GM12891 (cell line): ENCODE measurements at places on chromosomes 16 and 17.
A peak's percentile ranks its signal among the peaks of the same experiment; 100 is the strongest.

DNA sequence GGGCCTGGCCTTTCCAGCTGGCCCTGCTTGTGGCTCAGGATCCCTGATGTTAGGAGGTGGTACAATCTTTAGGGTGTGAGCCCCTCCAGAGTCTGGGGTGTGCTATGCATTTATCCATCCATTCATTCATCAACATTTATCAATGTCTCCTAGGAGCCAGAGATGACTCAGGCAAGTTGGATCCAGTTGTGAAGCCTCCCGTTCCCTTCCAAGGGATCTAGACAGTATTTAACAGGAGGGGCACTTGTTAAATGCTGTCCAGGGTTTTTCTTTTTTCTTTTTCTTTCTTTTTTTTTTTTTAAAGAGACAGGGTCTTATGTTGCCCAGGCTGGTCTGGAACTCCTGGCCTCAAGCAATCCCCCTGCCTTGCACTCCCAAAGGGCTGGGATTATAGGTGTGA, 42.0 kb upstream of the SMPD3 start:
- DNase-seq = no peak

- DNase-seq = no peak
Observed at GRCh38 chr17:82419540-82419939, 1.2 kb upstream of the OGFOD3 start.

GRCh38 chr17:63419949-63420867, 25.9 kb downstream of the CYB561 start:
- no peak for DNase-seq

GRCh38 chr17:55702150-55702549, 20.5 kb downstream of the TMEM100 start:
- no peak for DNase-seq

DNA sequence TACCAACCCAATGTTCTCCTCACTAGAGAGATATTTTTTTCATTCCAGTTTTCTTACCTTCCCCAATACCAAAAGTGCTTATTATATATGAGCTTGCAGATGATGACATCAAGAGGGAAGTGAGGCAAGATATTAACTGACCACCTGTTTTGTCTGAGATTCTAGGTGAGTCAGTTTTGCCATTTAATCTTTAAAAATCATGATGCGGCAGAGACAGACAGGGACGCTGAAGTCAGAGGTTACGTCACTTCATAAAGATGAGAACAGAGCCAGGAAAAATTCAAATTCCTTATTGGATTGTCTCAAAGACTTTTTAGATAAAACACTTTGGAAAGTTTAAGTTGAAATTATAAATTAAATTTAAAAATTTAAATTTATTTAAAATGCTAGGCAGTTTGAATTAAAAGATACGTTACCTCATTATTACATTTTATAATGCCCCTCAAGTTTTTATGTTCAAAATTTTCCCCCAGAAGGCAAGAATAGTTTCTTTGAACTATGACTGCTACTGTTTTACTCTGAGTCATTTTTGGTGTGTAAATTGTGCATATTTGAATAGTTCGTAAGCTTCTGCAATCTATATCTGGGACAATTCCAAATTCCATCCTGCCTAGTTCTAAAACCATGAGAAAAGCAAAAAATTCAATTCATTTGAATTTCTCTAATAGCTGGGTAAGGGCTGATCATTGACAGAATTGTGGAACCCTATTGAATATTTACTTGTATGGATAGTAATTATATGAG, 839.6 kb upstream of the GOT2 start:
- no peak for DNase-seq

- DNase-seq = peak; percentile 7
Observed at GRCh38 chr17:77498791-77499698, 358.3 kb downstream of the SEC14L1 start.

DNA sequence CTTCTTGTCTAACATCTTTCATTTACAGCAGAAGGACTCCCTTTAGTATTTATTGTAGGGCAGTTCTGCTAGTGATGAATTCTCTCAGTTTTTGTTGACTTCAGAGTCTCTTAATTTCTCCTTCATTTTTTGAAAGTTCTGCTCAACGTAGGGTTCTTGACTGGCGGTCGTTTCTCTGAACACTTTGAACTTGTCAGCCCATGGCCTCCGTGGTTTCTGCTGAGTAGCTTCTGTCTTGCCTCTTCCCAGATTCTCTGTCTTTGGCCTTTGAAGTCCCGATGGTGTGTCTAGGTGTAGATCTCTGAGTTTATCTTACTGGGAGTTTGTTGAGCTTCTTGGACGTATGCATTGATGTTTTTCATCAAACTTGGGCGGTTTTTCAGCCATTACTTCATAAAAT, 13.4 kb downstream of the GAA start:
- DNase-seq = no peak

GRCh38 chr17:56158344-56158743, 5.1 kb downstream of the ANKFN1 start:
- no peak for DNase-seq

DNA sequence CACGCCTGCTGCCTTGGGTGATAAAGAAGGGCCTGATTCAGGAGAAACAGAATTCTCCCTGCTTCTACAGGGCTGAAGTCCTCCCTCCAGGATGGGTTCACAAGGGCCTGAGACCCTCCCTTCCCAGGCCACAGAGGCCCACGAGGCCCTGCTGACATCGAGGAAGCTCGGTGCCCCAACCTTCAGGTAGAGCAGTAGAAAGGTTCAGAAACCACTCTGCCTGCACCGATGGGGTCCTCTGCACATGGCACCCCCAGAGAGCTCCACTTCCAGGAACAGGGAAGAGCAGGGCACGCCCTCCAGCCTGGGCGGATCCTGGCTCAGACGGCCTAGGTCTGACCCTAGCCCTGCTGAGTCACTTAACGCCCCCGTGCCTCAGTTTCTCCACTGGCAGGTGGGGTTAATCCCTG, 773 bp downstream of the CENPX start:
- DNase-seq = no peak

DNA sequence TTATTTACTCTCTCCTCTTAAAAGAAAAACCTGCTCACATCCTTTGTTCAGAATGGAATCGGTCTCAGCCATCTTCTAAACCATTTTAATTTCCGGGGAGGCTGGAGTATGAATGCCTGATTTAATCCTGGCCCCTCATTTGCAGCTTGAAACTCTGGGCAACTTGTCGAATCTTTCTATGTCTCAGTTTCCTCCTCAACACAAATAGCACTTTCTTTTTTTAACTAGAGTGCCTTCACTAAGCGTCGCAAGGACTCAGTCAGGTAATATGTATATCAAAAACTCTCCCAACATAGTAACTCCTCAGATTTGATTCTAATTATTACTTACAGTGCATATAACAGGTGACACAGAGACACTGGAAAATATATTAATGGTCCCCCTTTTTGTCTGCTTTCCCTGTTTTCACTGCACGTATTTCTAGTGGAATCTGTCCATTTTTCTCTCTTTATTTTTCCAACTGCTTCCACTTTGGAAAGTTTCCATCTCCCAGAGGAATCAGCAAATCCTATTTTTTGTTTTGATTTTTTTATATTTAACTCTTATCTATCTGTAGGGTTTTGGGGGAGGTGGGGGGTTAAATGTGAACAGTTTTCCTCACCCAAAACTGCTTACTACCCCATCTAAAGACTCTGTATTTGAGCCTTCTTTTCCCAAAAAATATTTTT, 18.6 kb downstream of the SNN start:
- no peak for DNase-seq

DNA sequence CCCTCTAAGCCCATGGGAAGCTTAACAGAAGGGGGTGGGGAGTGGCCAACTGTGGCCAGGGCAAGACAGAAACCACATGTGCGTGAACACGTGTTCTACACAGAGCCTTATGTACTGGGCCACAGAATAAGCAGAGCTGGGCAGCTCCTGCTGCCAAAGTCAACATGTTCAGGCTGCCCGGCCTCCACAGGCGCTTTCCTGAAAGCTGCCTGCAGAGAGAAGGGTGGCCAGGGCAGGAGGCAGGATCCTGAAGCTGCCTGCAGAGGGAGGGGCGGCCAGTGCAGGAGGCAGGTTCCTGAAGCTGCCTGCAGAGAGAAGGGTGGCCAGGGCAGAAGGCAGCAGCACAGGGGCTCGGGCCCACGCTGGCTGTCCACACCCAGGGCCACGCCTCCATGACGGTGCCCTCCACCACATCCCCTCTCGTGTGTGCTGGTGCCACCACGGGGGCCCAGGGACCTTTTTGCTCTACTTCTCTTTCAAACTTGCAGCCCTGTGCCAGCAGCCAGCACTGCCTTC, 79.5 kb downstream of the ANKRD11 start:
- no peak for DNase-seq

- peak; percentile 64 for DNase-seq
Observed at GRCh38 chr16:180101-180675, at the start of gene HBQ1. HBQ1 (plus strand) TSS chr16:180459; CDS start chr16:180487, 28 bp downstream.

DNA sequence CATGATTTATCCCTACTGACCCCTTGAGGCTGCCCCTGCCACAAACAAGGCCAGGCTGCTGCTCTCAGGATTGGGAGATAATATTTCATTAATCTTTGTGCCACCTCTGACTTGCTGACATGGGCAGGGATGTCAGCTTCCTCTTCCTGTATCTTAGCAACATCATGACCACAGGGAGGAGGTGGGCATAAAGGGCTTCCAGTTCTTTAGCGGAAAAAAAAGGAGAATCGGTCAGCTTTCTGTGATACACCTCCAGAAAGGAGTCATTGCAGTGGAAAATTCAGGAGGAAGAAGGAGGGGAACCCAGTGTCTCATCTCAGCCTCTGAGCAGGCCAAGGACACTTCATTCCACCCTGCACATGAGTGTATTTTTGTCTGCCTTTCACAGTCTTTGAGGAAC, 206.8 kb upstream of the SDK2 start:
- DNase-seq = no peak

GRCh38 chr17:71176331-71176730, 944.5 kb upstream of the SOX9 start:
- DNase-seq = no peak

DNA sequence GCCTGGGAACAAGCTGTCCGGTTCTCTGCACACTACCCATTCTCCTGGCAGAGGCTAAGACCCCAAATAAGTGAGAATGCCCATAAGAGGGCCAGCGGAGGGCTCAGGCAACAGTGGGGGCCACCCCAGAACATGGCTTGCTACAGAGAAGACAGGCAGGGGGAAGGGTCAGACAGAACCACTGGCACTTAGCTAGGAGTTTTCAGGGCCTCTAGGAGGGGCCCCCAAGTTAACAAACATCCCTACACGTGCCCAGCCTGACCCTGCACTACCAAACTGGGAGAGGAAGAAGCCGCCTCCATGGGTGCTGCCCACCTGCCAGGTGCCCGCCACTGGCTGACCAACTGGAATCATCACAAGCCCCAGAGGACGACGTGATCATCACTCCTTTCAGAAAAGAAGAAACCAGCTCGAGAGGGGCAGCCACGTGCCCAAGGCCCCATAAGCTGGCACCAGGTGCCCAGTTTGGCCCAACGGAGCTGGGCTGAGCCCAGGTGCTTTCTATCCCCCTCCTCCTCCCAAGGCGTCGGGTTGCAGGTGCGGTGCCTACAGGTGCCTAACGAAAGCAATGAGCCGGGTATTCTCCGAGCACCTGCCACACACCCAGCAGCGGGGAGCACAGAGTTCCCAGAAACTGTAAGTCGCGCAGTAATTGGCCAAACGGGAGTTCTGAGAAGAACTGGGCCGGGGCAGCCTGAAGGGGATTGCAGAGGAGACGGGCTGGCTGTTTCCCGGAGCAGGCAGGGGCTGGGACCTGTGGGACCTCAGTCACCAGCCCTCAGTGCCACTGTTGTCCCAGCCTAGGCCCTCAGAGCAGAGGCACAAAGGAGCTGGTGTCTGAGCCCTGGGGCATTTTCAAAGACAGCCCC, 13.2 kb downstream of the RPH3AL start:
- no peak for DNase-seq

DNA sequence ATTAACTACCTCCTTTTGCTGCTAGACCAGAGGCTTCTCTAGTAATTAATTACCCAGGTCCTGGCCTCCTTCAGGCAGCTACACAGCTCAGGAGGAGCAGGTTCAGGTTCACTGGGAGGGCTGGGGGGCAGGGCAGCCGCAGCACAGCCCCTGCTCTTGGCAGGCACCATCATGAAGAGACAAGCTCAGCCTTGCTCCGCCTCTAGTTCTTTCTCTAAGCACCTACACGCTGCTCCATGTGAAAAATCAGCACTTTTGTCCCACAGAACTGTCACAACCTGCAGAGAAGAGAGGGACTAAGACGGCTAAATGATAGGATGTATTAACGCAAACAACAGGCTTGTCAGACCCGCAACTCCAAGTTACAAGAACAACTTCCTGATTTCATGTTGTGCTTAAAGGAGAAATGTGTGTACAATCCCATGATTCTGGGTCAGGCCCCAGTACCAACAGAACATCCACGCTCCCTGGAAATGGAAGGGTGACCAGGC, 53.4 kb downstream of the GRB2 start:
- no peak for DNase-seq

- no peak for DNase-seq
Observed at GRCh38 chr17:7229504-7229903, 4.8 kb downstream of the DVL2 start.

DNA sequence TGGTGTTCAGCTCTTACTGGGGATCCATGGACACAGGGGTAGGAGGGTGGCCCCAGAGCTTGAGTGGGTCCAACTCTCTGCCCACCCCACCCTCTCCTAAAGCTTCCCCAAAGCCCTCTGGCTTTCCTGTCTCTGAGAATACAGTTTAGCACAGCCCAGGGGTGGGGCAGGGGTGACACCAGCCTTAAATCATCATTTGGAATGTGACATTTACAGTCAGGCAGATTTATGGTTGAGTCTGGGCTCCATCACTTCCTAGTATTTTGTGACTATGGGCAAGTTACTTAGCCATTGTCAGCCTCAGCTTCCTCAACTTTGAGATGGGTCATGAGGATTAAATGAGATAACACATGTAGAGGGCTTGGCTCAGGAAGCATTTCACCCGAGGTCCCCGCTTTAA, 193.1 kb upstream of the IRX6 start:
- no peak for DNase-seq

GRCh38 chr16:35342012-35342411, 1882.6 kb downstream of the TP53TG3F start:
- no peak for DNase-seq

DNA sequence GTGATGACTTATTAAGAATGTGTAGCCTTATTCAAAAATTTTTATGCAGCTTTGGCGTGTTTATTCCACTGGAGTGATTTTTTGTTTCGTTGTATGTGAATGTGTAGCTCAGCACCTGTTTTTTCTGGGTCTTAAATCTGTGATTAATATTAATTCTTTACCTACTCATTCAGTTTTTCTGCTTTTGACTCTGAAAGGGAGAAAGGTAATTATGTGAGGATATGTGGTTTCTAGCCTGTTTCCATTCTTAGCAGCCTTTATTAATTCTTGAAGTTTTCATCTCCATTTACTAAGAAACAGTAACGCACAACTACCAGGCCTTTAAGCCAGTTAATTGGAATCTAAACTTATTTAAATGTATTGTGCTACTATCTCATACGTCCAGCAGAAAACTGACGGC, 7.0 kb downstream of the HEATR3 start:
- no peak for DNase-seq

GRCh38 chr16:70679671-70680494, 6.0 kb downstream of the MTSS2 start:
- no peak for DNase-seq

DNA sequence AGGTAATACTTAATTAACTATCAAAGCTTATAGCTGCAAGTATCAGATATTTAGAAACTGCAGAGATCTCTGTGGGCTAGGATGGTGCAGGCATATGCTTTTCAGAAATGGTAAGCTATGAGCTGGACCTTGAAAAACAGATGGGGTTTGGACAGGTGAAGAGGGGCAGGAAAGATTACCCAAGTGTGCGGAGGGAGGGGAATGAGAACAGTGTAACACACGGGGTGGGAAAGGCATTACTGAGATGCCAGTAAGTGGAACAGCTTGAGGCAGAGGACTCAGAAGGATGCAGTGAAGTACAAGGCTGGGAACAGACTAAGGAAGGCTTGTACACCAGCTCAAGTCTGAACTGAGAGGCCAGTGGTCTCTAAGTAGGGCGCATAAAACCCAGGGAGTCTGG, 22.1 kb upstream of the EVPL start:
- no peak for DNase-seq

- DNase-seq = no peak
Observed at GRCh38 chr17:78473951-78474613, 95.6 kb downstream of the PGS1 start.
